H1 (cell line): ENCODE measurements at places on chromosomes 7 and 10.

DNA sequence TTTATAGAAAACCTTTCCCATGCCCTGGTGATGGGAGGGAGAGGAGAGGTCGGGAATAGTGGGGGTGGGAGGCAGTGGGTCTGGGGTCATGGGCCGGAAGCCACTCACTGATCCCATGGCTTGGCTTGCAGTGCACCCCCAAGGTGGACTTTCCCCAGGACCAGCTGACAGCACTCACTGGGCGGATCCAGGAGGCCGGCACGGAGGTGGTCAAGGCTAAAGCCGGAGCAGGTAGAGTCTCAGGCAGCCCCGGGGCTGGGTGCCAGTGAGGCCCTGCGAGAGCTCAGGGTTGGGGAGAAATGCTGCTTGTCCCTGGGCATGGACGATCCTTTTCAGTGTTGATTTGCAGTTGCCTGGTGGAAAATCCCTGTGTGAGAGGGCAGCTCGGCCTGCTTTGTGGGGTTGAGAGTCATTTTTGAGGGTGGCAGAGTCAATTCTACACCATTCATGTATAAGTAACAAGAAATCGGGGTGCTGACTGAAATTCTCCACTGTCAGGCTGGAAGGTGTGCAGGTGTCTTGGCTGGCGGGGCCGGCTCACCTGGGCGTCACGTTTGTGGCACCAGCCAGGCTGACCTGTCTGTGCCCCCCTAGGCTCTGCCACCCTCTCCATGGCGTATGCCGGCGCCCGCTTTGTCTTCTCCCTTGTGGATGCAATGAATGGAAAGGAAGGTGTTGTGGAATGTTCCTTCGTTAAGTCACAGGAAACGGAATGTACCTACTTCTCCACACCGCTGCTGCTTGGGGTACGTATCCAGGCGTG is 16.5 kb downstream of the MDH2 start:
- DNase-seq: no peak

GRCh38 chr7:89002981-89003956 is 207.7 kb upstream of the TEX47 start:
- no peak for DNase-seq

DNA sequence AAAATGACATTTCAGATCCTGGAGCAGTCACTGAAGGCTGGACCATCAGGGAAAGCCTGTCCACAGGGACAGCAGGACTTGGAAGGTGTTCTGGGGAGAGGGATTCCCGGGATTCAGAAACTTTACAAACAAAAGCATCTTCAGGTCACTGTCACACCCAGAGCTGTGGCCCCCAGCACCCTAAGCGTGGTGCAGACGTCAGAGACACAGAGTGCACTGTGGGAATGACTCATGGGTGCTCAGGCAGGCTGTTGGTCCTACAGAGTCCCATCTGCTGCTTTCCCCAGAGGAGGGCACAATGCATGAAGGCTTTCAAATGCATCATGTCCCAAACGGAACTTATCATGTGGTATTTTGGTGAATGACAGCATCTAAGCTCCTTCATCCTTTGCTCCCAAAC is 13.1 kb upstream of the LRMDA start:
- DNase-seq: no peak

DNA sequence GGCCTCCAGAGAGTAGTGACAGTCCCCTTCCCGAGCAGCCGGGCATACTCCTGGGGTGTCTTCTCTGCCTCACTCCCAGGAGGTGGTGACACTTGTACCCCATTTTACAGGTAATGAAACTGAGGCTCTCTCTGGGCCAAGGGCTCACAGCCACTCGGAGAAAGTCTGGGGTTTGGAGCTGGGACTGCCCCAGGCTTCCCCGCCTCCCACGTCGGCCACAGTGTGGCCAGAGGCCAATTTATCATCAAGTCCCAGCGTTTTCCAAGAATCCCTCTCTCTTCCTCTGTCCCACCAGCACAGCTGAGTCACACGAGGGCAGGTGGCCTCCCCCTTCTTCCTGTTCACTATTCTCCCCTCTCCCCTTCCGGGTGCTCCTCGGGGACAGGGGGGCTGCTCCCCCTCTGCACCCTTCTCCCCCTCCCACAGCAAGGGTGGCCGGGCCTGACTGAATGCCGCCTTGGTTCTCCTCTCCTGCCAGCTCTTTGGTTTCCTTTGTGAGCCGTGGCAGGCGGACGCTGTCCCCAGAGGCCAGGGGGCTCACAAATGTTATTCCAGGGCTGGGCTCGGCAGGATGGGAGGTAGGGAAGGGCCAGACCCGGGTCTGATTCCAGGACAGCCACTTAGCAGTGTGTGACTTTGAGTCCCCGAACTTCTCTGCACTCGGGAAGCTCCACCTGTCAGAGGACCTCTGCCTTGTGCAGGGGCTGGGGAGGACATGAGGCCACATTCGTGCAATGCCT is 17.7 kb downstream of the CLIP2 start:
- no peak for DNase-seq

DNA sequence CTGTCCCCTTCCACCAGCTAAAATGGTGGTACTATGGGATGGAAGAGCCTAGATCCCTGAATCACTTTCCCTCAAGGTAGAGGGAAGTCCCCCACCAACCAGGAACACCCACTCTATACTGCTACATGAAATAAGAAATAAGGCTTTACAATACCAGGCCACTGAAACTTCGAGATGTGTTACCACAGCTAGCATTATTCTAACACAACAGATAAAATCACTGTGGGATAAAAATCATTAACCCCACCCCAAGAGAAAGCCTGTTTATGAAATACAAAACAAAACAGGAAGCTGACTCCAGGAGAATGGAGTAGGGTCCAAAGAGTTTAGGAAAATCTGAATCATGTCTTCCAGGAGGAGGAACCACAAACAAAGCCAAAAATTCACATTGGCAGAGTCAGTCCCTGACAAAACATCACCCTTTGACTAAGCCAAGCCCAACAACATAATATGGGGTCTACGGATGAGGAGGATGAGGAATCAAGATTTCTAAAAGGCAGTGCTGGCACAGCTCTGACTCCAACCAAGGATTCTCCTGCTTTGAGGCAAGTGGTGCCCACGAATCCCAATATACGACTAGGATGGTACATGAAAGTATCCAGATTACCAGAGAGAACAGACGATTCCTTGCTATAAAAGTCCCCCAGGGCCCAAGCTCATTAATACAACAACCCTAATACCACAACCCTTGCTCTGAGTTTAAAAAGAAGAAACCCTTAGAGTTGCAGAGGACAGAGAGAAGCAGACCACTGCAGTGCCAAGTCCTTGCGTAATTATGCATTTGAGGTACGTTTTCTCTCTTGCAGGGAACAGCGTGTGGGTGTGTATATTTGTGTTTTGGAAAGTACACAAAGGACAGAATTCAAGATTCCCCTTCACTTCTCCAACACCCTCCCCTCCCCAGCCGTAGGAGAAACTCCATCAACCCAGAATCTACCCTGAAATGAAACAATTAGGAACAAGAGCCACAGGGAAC is 23.7 kb downstream of the XPNPEP1 start:
- no peak for DNase-seq

DNA sequence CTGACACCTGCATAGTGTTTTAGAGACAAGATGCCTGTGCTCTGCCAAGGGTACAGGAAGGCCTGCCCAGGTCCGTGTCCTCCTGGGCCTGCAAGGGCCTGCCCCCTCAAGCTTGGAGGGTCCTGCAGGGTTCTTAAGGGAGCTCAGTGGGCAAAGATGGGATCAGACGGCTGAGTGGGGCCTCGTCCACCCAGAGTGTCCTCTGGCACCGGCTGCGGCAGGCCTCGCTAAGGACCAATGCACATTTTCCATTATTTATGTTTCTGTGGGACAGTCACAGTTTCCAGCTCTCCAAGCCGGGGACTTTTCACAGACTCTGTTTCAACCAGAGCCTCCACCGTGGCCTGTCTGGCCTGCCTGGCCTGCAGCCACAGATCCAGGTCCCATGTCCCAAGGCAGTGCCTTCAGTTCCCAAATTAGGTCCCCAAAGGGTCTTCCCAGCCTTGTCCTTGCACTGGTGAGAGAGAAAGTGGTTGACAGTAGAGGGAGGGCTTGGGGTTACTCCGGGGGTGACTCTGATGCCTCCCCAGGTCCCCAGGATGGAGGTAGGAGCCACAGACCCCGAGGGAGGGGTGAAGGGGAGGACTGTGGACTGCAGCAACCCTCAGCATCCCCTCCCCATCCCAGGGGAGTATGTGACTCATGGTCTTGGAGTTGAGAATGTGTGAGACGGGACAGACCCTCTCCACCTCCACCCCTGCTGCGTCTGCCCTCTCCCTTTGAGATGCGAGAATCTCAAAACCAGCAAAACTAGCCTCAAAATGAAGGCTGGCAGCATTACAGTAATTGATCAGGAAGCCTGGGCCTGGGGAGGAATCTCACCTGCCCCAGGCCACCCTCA is 14.8 kb downstream of the MYL10 start:
- DNase-seq: no peak

DNA sequence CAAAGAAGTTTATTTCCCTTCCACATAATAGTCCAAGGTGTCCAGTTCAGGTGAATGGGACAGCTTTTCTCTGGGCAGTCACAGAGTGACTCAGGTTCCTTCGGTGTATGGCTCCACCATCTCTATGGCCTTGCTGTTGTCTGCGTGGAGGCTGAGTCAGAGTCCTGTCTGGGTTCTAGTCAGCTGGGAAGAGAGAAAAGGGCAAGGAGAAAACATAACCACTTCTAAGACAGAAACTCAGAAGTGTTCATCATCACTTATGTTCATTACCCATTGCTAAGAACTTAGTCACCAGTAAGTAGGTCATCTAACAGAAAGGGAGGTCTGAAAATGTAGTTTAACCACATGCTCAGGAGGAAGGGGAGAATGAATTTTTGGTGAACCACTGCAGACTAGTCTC is 32.4 kb upstream of the CCDC7 start:
- no peak for DNase-seq

GRCh38 chr10:97911217-97911616 is 61.6 kb downstream of the GOLGA7B start:
- DNase-seq: no peak

- peak; percentile 34 for DNase-seq
Measured at GRCh38 chr10:99917963-99918825, 91.6 kb downstream of the DNMBP start.

DNA sequence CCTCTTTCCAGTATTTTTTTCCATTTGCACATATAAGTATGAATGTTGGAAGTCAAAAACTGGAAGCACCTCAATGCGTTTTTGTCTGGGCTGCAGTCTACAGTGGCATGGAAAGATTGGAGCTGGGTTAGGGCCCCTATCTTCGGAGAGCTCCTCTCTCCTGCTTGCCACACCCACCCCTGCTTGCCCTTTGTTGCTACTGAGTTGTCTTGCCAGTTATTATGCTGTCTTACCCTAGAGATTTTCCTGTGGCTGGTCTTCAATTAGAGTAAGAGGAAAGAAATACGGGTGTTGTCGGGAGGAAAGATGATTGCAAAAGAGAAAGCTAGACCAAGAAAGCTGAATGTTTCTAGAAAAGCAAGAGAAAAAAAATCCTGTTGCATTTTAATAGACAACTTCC is 228.9 kb upstream of the CELF2 start:
- DNase-seq: no peak

GRCh38 chr7:90298145-90299038 is 22.7 kb downstream of the FAM237B start:
- no peak for DNase-seq

DNA sequence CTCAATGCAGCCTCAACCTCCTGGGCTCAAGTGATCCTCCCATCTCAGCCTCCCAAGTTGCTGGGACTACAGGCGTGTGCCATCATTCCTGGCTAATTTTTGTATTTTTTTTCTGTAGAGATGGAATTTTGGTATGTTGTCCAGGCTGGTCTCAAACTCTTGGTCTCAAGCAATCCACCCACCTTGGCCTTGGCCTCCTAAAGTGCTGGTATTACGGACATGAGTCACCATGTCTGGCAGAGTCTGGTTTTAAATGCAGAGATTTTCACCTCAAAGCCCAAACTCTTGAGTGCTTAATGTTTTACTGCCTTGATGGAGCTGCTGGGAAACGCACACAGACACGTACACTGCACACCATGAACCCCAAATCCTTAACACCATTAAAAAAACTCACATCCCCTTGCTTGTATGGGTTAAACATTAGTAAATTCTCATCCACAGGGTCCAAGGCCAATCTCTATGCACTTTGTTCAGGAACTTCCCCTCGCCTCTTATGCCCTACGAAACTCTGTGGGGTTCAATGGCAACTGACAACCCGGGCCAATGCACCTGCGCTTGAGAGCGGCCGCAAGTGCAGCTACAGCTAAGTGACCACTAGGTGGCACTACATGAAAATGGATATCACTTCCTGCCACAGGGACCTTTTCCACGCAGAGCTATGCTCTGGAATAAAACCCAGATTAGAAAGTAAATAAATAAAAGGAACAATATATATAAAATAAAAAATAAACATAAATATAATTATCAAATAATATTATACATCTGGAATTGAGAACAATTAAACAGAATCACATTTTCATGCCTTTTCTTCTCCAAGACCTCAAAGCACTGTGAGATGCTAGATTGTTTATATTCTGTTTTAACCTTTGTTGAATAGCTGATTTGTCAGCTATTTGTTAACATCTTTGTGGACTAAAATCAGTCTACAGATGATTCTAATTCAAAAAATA is 66.9 kb upstream of the AFAP1L2 start:
- no peak for DNase-seq

- DNase-seq: no peak
Measured at GRCh38 chr10:125104559-125104958, 55.8 kb downstream of the CTBP2 start.

- peak; percentile 44 for DNase-seq
Measured at GRCh38 chr7:44293561-44294324, 31.7 kb downstream of the CAMK2B start.

DNA sequence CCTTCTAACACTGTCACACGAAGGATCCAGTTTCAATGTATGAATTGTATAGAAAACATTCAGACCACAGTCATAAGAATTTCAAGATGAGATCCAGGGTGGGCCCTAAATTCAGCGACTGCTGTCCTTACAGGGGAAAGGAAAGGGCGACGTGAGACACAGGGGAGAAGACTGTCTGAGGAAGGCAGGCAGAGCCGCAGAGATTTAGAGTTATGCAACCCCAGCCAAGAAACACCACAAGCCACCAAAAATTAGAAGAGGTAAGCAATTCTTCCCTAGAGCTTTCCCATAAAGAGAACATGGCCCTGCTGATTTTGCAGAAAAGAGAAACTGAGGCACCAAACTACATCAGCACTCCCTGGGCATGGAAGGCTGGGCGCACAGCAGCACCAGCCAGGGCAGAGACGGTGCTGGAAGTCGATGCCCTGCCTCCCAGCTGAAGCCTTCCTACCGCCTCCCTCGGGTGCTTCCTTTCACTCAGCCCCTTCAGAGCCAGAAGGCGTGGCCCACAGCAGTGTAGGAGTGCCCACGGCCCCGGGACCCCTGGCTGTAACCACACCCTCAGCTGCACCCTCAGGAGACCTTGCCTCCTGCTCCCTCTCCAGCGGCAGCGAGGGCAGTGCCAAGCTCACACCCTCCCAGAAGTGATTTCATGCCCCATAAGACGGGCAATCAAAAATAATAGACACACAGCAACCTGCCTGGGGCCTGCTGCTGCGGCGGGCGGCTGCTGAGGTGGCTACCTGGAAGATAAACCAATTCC is 81.0 kb upstream of the LRRC4 start:
- no peak for DNase-seq

- no peak for DNase-seq
Measured at GRCh38 chr7:158820656-158821055, 8.7 kb downstream of the ESYT2 start.

GRCh38 chr7:29255906-29256692 is 61.5 kb downstream of the CHN2 start:
- no peak for DNase-seq
